Suppressor macrophage treated with lipopolysaccharide for 1 hour (primary cell): ENCODE measurements at places on chromosomes 3 and 15.
A peak's percentile ranks its signal among the peaks of the same experiment; 100 is the strongest.

DNA sequence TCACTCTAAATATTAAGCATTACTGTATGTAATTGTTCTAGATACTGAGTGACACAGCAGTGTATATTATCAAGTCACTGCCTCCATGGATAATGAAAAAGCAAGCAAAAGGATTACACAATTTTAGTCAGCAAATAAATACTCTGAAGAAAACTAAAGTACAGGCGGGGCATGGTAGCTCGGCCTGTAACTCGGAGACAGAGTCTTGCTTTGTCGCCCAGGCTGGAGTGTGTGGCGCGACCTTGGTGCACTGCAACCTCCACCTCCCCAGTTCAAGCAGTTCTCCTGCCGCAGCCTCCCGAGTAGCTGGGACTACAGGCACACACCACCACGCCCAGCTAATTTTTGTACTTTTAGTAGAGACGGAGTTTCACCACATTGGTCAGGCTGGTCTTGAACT is 32.7 kb downstream of the RBM6 start:
- DNase-seq, result no peak

- DNase-seq, result no peak
Observed at GRCh38 chr3:117238806-117239205, 529.2 kb downstream of the TUSC7 start.

DNA sequence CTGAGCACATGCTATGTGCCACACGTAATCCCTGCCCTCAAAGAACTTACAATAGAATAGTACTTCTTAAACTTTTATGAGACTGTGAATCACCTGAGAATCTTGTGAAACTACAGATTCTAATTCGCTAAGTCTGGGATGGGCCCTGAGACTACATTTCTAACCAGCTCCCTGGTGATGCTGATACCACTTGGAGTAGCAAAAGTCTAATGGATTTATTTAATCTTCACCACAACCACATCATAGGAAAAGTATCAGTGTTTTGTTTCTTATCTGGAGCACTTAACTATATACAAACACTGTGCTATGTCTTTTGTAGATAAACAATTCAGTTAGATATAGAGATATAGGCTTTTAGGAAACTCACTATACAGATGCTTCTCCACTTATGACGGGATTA is 23.8 kb upstream of the TCF12 start:
- DNase-seq, result no peak

DNA sequence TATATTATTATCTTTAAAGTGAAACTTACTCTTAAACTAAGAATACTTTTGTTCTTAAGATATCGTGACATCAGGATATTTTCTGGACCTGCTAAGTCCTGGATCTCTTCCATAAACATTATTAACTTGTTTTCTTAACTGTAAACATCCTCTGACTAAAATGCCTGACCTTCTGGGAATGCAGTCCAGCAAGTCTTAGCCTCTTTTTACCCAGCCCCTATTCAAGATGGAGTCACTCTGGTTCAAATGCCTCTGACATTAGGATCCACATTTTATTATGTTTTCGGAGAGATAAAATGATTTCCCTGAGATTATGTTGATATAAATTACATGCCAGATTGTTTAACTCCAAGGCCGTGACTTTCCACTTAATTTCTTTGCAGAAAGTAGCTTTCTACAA is 37.6 kb downstream of the OSTN start:
- DNase-seq, result no peak

- no peak for DNase-seq
Observed at GRCh38 chr3:8657804-8658305, 13.3 kb upstream of the SSUH2 start.

DNA sequence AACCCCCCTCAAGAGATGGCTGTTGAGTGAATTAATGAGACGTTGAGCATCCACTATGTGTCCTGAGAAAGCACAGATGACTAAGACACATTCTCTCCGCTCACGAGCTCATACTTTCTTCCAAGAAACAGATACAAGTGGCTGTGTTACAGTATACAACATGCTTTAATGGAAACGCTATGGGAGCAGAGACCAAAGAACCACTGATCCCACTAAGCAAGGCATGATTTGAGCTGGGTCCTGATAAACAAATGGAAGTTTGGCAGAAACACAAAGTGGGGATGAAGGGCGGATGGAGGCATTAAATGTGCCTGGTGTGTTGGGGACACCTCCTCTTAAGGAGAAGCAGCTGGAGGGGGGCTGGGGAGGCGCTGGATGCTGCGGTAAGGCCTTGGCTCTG is 129.4 kb downstream of the UACA start:
- no peak for DNase-seq

DNA sequence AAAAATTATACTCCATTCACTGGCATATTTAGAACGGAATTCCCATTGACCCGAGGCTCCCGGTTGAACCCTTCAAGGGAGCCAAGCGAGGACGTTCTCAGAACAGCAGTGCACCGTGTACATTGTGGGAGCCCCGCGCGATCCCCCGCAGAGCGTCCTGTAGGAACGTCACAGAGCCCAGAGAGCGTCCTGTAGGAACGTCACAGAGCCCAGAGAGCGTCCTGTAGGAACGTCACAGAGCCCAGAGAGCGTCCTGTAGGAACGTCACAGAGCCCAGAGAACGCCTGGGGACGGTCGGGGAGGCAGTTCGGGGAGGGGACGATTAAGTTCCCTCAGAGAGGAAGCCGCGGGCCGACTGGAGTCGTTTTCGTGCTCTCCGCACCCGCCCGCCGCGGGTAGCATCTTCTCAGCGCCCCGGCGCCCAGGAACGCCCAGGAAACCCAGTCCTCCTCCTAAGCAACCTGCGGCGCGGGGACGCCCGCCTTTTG is 506 bp upstream of the ATP1B3 start:
- DNase-seq, result peak; percentile 85

- DNase-seq, result no peak
Observed at GRCh38 chr15:61824291-61824690, 236.0 kb downstream of the VPS13C start.

GRCh38 chr3:171018156-171018935 is 8.2 kb downstream of the SLC2A2 start:
- no peak for DNase-seq

- no peak for DNase-seq
Observed at GRCh38 chr3:156256256-156256655, 135.9 kb downstream of the KCNAB1 start.

DNA sequence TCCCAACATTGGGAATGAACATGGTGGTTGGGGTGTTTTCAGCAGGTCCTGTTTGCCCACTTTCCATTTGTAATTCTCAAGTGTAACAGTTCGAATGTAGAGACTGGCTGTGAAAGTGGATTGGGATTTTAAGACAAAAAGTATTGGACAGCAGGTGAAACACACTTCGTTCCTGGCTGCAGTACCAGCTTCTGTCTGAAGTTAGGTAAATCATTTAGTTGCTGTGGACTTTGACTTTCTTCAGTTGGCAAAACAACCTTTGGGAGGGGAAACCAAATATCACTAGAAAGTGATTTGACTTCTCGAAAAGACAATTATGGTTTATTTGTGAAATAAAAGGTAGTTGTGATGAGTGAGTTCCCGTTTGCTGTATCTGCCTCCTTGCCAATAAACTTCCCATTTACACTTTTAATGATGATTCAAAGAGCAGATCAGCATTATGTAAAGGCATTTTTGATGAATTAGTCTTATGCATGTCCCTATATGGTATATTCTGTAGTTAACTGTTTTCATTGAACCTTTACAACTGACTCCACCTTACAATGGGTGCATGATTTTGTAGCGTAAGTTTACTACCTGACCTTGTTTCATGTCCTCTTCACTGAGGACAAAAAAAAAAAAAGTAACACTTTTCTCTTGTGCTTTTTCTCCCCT is 34.0 kb downstream of the FNDC3B start:
- no peak for DNase-seq

DNA sequence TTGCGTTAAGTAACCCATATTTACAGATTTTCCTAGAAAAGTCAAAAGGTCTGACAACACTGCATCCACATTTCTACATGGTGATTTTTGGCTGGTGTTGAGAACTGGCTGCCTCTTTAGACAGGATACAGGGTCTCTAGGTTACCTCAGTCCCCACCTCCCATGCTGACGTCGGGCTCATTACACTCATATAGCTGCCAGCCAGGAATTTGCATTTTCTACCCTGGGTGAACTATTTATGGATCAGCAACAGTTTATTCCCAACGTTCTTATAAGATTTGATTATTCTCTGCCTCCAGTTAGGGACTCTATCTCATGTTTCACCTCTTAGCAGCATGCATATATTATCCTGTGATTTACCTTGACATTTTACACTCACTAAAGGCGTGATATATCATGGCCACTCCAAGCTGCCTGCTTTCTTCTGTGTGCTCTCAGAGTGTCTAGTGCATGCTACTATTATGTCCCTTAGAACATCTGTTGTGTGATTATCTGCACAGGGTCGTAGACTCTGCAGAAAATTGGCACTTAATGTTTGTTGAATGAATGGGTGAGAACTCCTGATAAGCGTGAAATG is 49.0 kb downstream of the CLDN11 start:
- no peak for DNase-seq

DNA sequence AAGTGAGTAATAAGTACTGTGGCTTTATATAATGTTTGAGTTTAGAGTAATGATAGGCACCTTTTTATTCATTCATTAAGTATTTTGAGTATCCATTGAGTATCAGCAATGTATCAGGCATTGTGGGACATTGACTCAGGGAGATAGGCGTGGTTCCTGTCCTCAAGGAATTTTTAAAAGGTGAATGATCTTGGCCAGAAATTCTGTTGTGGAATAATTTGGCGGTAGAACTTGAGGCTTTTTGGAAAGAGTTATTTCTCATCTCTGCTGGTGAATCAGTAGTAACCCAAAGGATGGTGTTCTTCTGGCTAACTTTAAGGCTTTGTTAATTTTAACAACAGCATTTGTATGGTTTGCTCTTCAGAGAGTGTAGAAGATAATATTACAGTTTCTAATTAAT is 2.0 kb downstream of the RAB7A start:
- DNase-seq, result no peak
